Stimulated activated CD8-positive, alpha-beta memory T cell treated with anti-CD3 and anti-CD28 coated beads, Interleukin-4, amount 100 ng/mL, for 1 hour (primary cell): ENCODE measurements at places on chromosomes 5 and 9.

DNA sequence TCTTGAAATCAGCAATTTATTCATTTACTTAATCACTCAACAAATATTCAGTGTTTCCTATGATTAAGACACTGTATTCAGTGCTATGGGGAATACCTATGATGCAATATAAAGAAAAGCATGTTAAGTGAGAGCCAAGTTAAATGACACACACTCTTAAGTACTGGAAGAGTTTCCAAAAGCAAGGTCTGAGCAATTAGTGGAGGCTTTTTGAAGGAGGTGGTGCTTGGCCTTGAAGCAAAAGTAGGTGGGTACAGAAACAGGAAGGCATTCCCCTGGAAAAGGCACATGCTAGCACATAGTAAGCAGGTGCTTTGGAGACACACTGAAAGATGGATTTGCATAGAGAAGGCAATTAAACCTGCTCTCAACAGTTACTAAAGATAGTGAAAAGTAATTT is 4.0 kb downstream of the TSLP start:
- no peak for DNase-seq

DNA sequence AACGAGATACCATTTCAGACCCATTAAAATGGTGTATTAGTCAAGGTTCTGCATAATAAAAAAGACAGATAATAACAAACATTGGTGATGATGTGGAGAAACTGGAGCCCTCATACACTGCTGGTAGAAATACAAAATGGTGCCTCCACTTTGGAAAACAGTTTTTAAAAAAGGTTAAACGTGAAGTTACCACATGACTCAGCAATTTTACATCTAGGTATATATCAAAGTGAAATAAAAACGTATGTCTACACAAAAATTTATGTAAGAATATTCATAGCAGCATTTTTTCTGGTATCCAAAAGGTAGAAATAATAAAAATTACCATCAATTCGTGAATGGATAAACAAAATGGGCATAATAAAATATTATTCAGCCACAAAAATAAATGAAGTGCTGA is 519.8 kb downstream of the TLE4 start:
- no peak for DNase-seq

DNA sequence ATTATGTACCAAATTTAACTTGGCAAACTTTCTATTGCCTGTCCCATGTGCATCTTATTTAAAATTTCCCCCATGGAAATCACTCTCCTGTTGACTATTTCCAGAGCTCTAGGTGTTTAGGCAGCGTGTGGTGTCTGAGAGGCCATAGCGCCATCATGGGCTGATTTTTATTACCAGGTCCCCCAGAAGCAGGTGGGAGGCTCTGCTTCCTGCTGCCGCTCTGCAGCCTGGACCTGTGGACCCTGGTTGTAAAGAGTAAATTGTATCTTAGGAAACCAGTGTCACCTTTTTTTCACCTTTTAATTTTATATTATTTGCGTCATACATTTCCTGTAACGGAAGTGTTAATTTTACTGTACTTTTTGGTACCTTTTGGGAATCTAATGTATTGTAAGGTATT is 6.4 kb downstream of the HNRNPAB start:
- DNase-seq: no peak

DNA sequence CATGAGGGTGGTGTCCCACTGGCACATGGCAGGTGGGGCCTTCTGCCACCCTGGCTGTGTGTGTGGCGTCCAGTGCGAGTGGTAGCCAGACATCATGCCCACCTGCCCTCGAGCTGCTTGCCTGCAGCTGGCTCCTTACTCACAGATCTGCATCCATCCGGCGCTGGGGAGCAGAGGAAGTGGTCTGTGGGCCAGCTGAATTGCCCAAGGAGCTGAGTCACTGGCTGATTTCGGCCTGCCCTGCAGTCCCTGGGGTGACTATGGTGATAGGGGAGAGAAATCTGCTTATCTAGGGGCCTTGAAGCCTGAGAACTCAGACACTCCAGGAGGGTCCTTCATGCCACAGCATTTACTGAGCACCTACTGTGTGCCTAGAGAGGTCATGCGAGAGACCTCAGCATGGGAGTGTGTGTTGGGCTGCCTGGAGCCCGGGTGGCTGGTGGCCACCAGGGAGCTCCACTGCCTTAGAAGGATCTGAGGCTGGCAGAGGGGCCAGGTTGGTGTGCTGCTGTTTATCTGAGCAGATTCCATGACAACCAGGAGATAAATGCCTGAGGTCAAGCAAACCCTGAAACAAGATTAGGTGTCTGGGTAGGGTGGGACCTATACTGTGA is 57.1 kb downstream of the SLC22A5 start:
- no peak for DNase-seq

- no peak for DNase-seq
Measured at GRCh38 chr9:105132606-105133005, 111.8 kb upstream of the SLC44A1 start.

GRCh38 chr5:91329283-91329682 is 53.8 kb downstream of the ARRDC3 start:
- no peak for DNase-seq
